ENCODE measurements at places on chromosomes 16 and 17. TPM values are rescaled to one million over a fixed set of nuclear protein-coding genes. Genes with fewer than 3 reads are reported as not detected.

The FLYWCH1 gene
- 28.3 TPM for total RNA-seq

The PLXDC1 gene
- total RNA-seq = 0.43 TPM

The ABAT gene
- 0.97 TPM for total RNA-seq

The SLC12A3 gene
- not detected for total RNA-seq

The TMC7 gene
- total RNA-seq = 0.32 TPM

The ZNF469 gene
- 9.7 TPM for total RNA-seq

The FOXF1 gene
- total RNA-seq = 10.3 TPM

The RNF135 gene
- 8.6 TPM for total RNA-seq

The CDT1 gene
- 12.6 TPM for total RNA-seq

The WDR81 gene
- 34.5 TPM for total RNA-seq

The CRHR1 gene
- total RNA-seq = not detected

The TEKT3 gene
- total RNA-seq = not detected

The YPEL3 gene
- total RNA-seq = 14.5 TPM

The FOXJ1 gene
- total RNA-seq = not detected

The ADORA2B gene
- total RNA-seq = 50.5 TPM

The MYH13 gene
- not detected for total RNA-seq

The TUBD1 gene
- total RNA-seq = 4.2 TPM

The GSE1 gene
- 48.4 TPM for total RNA-seq

The LLGL2 gene
- total RNA-seq = 2.2 TPM

The RNPS1 gene
- total RNA-seq = 85.7 TPM

The APOBR gene
- not detected for total RNA-seq

The PROCA1 gene
- total RNA-seq = 1.6 TPM

The PHKB gene
- 104 TPM for total RNA-seq

The FASN gene
- total RNA-seq = 280 TPM

The TMIGD1 gene
- total RNA-seq = not detected

The ADAD2 gene
- total RNA-seq = not detected

The KRT40 gene
- total RNA-seq = not detected

The GAN gene
- 8.4 TPM for total RNA-seq
